ENCODE measurements at places on chromosomes 16 and 17.

DNA sequence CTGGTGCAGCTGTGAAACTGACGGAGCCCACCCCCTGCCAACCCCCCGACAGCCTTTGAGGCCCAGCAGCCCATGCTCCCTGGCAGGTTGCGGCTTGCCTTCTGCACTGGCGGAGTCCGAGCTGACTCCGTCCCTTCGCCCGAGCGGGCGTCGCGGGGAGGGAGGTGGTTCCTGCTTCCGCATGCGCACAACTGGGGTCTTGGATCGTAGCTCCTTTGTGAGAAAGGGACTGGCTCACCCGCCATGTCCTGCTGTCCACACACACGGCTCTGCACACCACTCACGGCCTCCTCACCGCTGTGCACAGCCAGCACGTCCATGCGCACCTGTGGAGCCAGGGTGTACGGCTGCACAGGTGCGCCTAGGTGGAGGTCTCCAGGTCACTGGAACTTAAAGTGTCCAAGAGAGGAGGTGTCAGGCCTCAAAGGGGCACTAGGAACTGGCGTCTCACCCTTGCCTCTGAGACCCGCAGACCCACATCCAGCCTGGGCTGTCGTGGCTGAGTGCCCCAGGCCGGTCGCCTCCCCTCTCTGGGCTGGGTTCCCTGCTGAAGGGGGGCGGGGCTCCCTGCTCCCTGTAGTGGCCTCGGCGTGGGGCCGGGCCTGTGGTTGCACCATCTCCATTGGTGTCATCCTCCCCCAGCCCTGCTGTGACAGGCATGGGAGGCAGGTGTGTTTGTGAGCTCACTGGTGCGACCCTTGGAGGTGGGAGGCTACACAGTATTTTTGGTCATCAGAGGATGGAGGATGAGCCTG, 45.3 kb downstream of the JPH3 start:
- no peak for DNase-seq
- H3K27me3 ChIP-seq = peaks cover 12% of the 10 kb centered on the region
- H3K4me1 ChIP-seq = no peaks in the 10 kb centered on the region
- H3K4me3 ChIP-seq = no peak overlapping the region

- no peak overlapping the region for H3K4me3 ChIP-seq
- peaks cover 3% of the 10 kb centered on the region for H3K27me3 ChIP-seq
- peaks cover 2% of the 10 kb centered on the region for H3K36me3 ChIP-seq
Measured at GRCh38 chr16:17526956-17527937, 56.5 kb upstream of the XYLT1 start.

GRCh38 chr17:4786106-4786511, at the start of gene VMO1:
Gene VMO1, minus strand, starts transcription at chr17:4786364. Its CDS starts 12 bp downstream, at chr17:4786352.
- peaks cover 32% of the 10 kb centered on the region for H3K27me3 ChIP-seq
- peaks cover 5% of the 10 kb centered on the region for H3K36me3 ChIP-seq
- H3K27ac ChIP-seq = no peak within 1 kb of the TSS
- no peak for DNase-seq
- peaks cover 21% of the 10 kb centered on the region for H3K4me1 ChIP-seq

- peaks cover 80% of the 10 kb centered on the region for H3K27me3 ChIP-seq
- peaks cover 9% of the 10 kb centered on the region for H3K4me1 ChIP-seq
- H3K36me3 ChIP-seq = peaks cover 3% of the 10 kb centered on the region
Measured at GRCh38 chr16:66953462-66954096, 7.5 kb upstream of the CES3 start.

DNA sequence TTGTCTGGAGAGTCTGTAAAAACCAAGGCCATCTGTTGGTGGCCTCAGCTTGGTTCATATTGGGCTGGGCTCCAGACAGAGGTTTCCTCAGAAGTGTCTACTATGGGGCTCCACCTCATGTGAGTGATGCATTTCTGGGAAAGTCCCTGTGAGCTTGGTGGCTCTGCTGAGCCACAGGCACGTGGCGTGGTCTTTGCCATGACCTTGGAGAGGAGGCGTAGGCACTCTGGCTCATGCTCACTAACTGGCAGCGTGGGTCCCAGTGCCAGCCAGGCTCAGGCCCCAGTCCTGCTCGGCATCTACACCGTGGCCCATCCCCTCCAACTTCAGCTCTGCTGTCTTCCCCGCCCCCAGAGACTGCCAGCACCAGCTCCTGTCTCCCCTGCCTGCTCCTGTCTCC, 10.7 kb upstream of the SMTNL2 start:
- H3K4me3 ChIP-seq = no peak overlapping the region
- peak overlapping the region; percentile 3 for H3K27ac ChIP-seq
- H3K4me1 ChIP-seq = peaks cover 6% of the 10 kb centered on the region
- H3K27me3 ChIP-seq = peaks cover 18% of the 10 kb centered on the region

- no peak for DNase-seq
- H3K36me3 ChIP-seq = no peaks in the 10 kb centered on the region
- H3K27ac ChIP-seq = no peak overlapping the region
- no peak overlapping the region for H3K4me3 ChIP-seq
- peaks cover 4% of the 10 kb centered on the region for H3K27me3 ChIP-seq
Measured at GRCh38 chr16:17544785-17545184, 74.0 kb upstream of the XYLT1 start.

- H3K27me3 ChIP-seq = peaks cover 6% of the 10 kb centered on the region
- H3K4me1 ChIP-seq = peaks cover 13% of the 10 kb centered on the region
- no peak for DNase-seq
- no peak overlapping the region for H3K27ac ChIP-seq
- peaks cover 10% of the 10 kb centered on the region for H3K36me3 ChIP-seq
Measured at GRCh38 chr16:79605999-79606398, 5.5 kb upstream of the MAF start.

GRCh38 chr17:9132944-9133610, 111.8 kb downstream of the NTN1 start:
- no peak for DNase-seq
- H3K27ac ChIP-seq = no peak overlapping the region
- no peaks in the 10 kb centered on the region for H3K36me3 ChIP-seq

GRCh38 chr16:67719778-67720144, 645 bp upstream of the GFOD2 start:
- peak overlapping the region; percentile 96 for H3K4me3 ChIP-seq
- H3K36me3 ChIP-seq = peaks cover 21% of the 10 kb centered on the region
- no peaks in the 10 kb centered on the region for H3K27me3 ChIP-seq
- no peak for DNase-seq
- peaks cover 20% of the 10 kb centered on the region for H3K4me1 ChIP-seq

DNA sequence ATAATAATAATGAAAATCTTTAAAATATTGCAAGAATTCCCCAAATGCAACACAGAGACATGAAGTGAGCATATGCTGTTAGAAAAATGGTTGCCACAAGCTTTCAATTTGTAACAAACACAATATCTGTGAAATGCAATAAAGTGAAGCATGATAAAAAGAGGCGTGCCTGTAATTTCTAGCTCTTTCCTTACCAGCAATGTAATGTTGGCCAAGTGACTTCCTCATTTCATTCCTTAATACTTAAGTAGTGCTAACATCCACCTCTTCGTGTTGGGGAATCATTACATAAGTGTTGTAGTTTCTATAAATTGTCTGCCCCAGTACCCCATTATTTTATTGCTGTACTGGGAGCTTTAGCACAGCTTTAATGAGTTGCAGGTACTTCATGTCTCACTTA, 1192.0 kb upstream of the CDH8 start:
- H3K4me1 ChIP-seq = no peaks in the 10 kb centered on the region
- DNase-seq = no peak
- H3K36me3 ChIP-seq = no peaks in the 10 kb centered on the region
- no peak overlapping the region for H3K27ac ChIP-seq

DNA sequence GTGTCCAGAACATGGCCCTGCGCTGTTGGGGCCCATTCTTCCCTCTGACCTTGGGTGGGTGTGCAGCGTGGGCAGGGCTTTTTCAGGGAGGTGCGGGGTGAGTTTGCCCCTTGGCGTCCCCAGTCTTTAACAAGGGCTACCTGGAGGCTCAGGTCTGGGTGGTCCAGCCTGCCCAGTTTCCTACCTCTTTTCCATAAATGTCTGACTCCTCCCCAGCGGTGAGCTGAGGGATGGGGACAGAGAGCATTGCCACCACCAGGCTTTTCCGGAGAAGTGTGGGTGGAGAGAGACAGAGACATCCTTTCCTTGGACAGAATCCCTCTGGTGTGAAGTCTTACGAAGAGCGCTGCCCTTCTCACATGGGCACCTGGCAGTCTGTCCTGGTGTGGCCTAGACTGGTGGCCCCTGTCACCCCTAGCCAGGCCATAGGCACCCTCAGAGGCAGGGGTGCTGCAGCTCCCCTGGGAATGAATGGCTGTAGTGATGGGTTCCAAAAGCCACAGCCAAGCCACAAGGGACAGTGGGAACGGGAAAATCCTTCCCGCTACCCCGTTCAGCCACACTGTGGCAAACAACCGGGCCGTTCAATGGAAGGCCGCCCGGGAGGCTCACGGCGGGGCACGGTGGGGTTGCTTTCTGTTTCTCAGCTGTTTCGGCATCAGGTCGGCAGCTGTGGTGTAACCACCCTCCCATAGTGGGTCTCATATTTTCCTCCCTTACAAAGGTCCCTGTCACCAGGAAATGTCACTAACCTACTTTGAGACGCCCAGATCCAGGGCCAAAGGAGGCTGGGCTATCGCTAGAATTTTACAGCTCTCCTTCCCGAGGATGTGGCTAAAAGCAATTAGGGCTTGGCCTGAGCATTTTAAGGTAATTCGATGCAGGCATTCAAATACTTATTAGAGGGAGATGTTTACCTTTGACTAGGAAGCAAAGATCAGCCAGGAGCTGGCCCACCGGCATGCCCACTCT, 61.9 kb upstream of the GSE1 start:
- H3K36me3 ChIP-seq = peaks cover 44% of the 10 kb centered on the region
- no peak overlapping the region for H3K27ac ChIP-seq
- peak overlapping the region; percentile 67 for H3K4me3 ChIP-seq
- H3K4me1 ChIP-seq = peaks cover 25% of the 10 kb centered on the region

DNA sequence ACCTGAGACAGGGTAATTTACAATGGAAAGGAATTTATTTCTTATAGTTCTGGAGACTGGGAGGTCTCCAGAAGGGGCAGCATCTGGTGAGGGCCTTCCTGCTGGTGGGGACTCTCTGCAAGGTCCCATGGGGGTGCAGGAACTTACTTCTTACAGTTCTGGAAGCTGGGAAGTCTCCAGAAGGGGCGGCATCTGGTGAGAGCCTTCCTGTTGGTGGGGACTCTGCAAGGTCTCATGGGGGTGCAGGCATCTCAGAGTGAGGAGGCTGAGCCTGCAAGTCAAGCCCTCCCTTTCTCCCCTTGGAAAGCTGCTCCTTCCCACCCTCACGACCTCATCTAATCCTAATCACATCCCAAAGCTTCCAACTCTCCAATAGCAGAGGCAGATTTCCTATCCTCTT, 157.4 kb downstream of the FOXL1 start:
- no peak for DNase-seq
- no peak overlapping the region for H3K4me3 ChIP-seq
- peaks cover 51% of the 10 kb centered on the region for H3K27me3 ChIP-seq
- H3K27ac ChIP-seq = no peak overlapping the region

GRCh38 chr17:27747462-27748359, 52.6 kb downstream of the NOS2 start:
- no peak for DNase-seq
- H3K27me3 ChIP-seq = no peaks in the 10 kb centered on the region
- no peaks in the 10 kb centered on the region for H3K36me3 ChIP-seq

GRCh38 chr17:59456428-59456827, 109.0 kb upstream of the DHX40 start:
- H3K27ac ChIP-seq = no peak overlapping the region
- peaks cover 2% of the 10 kb centered on the region for H3K36me3 ChIP-seq
- H3K27me3 ChIP-seq = peaks cover 16% of the 10 kb centered on the region
- no peaks in the 10 kb centered on the region for H3K4me1 ChIP-seq
- H3K4me3 ChIP-seq = no peak overlapping the region
- DNase-seq = no peak

GRCh38 chr16:47162670-47163420, 19.1 kb upstream of the NETO2 start:
- no peak overlapping the region for H3K4me3 ChIP-seq
- H3K27ac ChIP-seq = no peak overlapping the region
- H3K36me3 ChIP-seq = peaks cover 13% of the 10 kb centered on the region
- no peaks in the 10 kb centered on the region for H3K27me3 ChIP-seq

GRCh38 chr16:85385463-85386331, 227.4 kb upstream of the GSE1 start:
- no peak for DNase-seq
- H3K4me1 ChIP-seq = no peaks in the 10 kb centered on the region
- H3K4me3 ChIP-seq = no peak overlapping the region

DNA sequence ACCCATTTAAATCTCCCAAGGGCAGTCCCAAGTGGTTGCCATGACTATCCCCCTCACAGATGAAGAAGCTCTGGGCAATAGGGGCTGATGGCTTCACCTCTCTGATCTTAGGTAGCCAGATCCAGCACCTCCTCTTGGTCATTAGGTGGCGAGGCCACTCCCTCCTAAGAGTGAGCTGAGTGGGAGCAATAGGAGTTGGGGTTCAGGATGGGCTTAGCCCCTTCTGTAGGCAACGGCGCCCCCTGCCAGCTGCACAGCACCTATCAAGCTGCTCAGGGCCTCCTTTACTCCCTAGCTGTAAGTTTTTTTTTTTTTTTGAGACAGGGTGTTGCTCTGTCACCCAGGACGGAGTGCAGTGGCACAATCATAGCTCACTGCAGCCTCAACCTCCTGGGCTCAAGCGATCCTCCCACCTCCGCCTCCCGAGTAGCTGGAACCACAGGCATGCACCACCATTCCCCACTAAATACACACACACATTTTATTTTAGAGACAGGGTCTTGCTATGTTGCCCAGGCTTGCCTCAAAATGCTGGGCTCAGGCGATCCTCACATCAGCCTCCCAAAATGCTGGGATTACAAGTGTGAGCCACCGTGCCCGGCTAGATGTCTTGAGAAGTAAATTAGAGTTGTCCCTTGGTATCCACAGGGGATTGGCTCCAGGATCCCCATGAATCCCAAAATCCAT, 3.5 kb upstream of the RRAD start:
- no peak for DNase-seq
- peaks cover 31% of the 10 kb centered on the region for H3K4me1 ChIP-seq
- peaks cover 15% of the 10 kb centered on the region for H3K27me3 ChIP-seq
- H3K27ac ChIP-seq = no peak overlapping the region
- peaks cover 23% of the 10 kb centered on the region for H3K36me3 ChIP-seq

DNA sequence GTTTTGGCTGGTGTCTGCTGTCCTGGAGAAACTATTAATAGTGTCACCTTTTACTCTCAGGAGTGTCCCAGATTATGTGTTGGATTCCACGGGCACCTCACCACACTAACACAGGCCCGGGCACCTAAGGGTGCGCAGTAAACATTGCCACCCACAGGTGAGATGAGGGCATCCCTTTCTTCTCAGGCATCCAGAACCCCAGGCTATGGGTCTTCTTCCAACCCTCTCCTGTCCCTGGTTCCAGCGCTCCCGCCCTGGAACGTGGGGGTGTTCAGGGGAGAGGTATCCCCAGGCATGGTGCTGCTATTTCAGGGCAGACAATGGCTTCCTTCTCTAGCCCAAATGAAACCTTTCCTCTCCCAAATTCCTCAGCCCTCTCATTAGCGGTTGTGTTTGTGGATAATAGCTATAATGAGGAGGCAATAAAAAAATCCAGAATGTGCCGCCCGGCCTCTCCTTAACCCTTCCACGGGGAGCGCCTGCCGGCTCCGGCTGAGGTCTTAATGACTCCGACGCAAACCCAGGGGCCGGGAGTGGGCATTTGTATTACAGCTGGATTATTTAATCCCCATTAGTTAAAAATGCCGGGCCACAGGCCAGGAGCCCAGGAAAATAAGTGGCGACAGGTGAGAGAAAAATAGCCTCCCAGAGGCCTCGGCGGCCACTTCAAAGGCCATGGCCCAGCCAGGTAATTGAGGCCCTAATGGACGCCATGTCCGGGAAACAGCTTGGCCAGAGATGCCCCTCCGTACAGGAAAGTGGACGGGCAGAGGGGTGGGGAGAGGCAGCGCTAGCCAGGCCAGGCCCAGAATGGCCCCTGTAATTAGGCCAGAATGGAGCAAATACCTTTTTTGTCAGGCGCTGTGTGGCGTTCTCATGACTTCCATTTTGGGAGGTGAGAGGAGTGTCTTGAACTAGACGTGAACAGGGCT, 102.8 kb downstream of the IRX5 start:
- no peak overlapping the region for H3K27ac ChIP-seq
- peaks cover 2% of the 10 kb centered on the region for H3K36me3 ChIP-seq
- no peaks in the 10 kb centered on the region for H3K4me1 ChIP-seq
- DNase-seq = no peak
